ENCODE measurements at places on chromosomes 2 and 18.

DNA sequence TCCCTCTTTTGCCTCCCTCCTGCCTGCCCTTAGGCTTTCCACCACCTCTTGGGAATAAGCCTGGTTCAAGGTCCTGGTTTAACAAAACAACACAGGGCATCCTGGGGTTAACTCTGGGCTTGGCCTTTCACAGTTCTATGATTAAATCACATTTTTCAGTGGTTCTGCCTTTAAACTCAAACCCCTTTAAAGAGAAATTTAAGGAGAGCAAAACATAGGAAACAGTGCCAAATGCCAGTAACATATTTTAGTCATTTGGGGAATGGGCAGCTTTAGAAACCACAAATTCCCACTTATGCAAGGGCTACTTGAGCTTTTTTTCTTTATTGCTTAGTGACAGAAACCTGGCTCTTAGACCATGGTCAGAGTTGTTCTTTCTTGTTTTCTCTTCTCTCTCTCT is 112.2 kb upstream of the FZD5 start:
- DNase-seq, result no peak

DNA sequence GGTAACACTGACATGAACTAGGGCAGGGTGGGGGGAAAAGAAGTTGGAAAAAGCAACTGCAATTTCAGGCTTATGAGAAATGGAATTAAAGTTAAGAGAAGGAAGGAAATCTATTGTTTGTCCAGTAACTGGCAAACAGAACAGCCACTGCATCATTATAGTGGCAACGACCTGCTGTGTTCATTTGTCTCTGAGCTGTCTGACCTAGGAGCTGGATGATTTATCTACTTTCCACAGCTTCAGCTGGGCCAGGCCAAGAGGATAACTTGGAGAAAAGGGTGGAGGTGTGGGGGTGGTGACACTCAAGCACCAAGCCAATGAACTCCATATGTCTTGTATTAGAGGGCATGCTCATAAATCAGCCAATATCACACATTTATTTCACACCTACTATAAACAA is 291.5 kb upstream of the KLHL29 start:
- DNase-seq, result no peak

DNA sequence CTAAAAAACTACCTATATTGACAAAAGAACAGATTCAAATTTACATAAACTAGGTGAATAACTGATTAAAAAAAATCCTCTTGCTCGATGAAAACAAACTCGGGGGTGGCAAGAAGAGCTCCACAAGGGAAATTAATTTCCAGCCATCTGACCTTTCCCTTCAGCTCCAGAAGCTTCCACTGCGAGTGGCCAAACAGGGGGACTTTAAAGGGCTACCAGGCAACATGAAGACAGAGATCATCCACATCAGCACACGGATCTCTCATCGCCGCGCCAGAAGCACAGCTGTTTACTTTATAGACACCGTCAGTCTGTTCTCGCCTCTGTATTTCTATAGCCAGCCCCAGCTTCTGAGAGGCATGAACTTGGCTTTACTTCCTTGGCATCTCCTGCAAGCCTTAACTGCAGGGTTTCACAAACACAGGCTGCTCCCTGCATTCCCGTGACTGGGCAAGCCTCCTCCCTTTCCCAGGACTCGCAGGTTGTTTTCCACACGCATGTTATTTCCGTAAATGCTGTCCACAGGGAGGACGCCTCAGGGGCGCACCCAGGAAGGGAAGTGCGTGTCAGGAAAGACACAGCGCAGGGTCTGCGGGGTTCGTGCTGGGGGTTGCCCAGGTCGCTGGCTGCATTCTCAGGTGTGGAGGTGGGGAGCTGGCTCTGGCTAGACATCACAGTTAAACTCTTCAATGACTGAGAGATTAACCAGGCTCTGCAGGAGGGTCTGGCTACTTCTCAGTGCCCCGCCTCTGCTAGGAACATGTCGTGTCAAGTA is 85.0 kb downstream of the USP40 start:
- DNase-seq, result no peak

DNA sequence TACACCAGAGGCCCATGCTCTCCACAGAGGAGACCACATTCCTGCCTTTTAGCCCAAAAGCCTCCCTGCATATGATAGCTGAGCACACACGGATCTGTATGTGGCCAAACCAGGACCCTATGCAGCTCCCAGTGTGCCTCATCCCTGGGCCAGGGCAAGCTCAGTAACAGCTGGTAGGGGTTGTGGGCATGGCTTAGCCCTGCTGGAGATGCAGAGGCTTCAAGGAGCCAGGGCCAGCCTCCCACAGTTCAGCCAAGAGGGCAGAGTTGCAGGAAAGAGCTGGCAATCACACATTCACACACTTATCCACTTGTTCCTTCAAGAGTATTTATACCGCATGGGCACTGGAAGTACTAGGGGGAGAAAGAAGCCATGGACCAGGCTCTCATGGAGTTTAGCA is 1.6 kb upstream of the LIMS2 start:
- no peak for DNase-seq

GRCh38 chr2:29075894-29076705 is 1.8 kb upstream of the PCARE start:
- no peak for DNase-seq
